AG09319 (cell line): ENCODE measurements at places on chromosomes 4 and X.

DNA sequence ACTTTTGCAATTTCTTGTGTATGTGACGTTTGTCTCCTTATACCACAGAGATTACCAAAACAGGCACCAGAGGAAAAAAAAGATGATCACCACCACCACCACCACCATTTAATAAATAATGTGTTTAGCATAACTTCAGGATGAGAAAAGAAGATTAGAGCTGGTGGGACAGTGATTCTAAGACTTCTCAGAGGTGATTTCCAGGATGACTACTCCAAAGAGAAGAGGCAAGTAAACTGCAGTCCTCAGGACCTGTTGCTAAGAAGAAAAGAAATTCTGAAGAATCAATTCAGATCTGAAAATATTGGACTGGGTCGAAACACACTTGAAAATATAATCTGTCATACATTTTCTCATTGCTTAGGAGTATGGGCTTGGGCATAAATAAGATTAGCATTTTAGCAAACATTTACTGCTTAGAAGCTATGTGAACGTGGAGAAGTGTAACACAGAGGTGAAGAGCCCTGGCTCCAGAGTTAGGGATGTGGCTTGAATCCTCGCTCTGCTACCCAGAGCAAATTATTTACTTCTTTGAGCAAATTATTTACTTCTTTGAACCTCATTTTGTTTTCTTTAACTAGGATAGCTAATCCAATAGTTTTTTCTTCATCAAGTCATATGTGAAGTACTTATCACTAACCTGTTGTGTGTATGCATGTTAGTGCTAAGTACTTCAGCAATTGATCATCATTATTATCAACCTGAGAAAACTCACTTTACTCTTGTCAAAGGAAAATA is 10.5 kb upstream of the YTHDC1 start:
- no peak for DNase-seq

DNA sequence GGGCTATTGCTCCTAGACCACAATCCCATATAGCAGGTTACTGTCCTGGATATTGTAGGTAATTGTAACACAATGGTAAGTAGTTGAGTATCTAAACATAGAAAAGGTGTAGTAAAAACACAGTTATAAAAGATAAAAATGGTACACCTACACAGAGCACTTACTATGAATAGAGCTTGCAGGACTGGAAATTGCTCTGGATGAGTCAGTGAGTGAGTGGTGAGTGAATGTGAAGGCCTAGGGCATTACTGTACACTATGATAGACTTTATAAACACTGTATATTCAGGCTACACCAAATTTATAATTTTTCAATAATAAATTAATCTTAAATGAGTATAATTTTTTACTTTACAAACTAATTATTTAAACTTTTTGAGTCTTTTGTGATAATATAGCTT is 425.7 kb downstream of the PABPC4L start:
- no peak for DNase-seq

DNA sequence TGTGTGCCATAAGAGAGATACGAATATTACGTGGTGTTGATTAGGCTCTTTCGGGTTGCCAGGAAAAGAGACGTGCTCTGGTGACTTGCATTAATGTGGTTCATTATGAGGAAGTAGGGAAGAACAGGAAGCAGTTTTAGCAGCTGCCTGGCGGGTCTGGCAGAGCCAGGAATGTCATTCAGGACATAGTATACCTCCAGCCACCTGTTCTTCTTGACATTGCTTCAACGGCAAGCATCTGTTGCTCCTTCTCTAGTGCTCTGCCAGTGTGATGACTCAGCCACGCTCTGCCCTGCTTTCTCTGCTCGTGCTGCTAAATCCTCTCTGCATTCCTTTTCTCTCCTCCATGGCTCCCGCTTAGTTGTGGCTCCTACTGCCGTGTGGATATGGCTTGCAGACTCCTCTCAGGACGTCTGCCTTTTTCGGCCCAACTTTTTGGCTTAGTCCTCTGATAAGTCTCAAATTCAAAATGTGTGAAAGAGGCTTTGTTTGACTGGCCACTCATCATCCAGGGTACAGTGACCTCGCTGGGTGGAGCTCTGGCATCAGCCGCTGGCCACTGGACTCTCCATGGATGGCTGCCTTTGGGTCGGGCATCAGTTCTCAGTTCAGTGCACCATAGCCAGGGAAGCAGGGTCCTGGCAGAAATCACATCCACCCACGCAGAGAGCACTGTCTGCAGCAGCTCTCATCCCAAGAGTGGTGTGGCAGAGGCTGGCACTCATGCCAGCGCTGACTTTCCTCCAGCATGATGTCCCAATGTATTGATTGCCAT is 89.3 kb upstream of the KLF3 start:
- DNase-seq = no peak

GRCh38 chrX:73206366-73206765 is 8.3 kb downstream of the NAP1L2 start:
- DNase-seq = no peak

GRCh38 chr4:9847968-9848748 is 66.7 kb downstream of the DRD5 start:
- no peak for DNase-seq

DNA sequence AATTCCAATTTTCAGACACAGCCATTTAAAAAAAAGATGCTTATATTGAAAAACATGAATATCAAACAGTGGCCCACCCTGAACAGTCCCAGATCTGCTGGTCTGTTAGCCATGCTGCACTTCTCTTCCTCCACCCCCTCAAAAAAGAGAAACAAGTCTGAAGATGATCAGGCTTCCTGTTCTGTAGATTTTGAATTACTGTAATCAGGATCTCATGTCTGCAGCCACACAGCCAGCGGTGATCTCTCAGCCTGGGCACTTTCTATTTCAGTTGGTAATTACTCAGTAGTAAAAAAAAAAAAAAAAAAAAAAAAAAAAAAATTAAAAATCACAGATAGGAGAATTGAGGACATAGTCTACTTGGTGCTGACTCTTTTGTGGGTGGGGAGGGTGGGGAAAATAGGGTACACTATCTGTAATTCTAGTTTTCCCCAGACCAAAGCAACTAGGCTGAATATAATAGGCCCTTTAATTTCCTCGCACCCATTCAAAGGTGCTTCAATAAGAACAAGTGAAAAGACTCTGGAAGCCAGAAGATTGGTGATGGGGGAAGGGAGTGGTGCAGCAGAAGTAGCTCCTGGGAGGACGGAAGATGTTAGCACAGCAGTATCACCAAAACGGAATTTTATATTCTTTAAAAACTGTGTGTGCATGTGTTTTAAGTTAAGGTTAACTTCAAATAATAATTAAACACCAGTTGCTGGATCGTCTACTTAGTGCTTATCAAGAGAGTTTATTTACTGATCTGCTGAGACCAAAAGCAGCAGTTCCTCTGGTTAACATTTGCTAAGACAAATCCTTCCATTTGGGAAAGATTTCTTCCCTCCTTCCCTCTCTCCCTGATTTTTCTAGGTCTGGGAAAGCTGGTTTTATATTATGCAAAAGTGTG is 47.0 kb downstream of the SPRY1 start:
- DNase-seq = no peak

DNA sequence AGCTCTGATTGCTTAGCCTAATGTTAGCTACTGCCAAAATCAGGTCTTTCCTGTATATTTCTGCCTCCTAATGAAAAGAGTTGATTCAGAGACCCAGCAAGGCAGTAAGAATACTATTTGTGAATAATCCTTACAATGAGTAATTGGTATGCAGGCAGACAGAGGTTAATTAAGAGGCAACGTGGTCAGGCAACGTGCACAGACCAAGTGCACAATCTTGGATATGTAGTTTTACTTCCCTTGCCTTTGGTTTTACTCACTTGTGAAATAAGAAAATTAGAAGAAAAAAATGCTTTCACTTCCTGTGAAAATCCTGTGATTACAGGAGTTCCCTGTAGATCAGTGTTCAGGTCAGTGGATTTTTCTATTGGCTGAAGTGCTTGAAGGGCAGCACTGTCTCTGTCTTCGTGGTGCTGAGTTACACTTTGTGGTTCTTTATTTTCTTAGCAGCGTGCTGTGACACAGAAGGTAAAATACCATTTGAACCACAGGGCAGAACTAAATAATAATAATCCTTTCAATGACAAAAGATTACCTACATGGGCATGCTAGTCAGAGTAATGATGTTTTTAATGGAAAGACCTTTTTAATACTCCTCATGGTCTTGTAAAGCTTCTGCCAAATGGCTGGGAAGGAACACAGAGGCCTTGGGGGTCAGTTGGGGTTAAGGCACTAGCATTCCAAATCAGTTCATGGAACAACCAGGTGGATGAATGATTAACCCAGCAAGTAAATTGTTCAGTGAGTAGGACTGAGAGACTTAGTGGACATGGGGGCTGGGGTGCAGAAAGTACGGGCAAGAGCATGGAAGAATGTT is 430.9 kb downstream of the MAPK10 start:
- DNase-seq = no peak

- DNase-seq = no peak
Measured at GRCh38 chr4:64814616-64815015, 405.4 kb upstream of the TECRL start.

GRCh38 chr4:153036931-153037482 is 100.9 kb downstream of the FHDC1 start:
- DNase-seq = no peak

- no peak for DNase-seq
Measured at GRCh38 chrX:103362474-103362873, 6.2 kb downstream of the TCEAL9 start.

DNA sequence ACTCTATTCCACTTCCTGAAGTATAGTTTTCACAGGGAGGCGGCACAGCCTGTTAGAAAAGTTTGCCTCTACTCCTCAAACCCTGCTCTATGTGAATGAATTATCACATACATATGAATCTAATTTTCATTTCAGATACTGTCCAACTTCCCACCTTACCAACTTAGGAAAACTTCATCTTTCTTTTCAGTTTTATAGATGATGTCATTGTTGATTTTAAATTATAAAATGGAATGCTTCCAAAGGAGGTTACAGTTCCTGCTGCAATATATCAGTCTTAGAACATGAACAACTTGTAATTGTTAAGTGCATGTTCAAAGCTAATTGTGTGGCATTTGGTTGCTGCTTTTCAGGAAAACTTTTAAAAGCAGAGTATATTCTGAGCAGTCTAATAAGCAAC is 92.4 kb downstream of the NEUROG2 start:
- no peak for DNase-seq

DNA sequence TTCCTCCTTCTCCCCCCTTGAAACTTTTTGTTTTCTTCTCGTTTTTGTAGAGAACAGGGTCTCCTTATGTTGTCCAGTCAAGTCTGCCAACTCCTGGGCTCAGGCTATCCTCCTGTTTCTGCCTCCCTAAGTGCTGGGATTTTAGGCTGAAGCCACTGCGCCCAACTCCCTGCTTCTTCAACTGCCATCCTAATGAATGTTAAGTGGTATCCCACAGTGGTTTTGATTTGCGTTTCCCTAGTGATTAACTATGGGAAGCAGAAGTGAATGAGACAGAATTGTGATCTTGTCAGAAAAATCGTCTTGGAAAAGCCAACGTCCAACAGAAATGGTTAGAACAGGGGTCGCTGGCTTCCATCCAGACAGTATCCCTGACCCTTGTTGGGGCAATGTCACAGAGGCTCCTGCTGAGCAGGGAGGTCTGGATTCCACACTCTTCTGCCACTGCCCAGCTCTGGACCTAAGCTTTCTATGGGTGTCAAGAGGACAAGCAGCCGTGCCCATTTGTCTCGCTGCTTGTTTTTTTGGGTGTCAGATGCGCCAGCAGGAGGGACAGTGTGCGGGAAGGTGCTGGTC is 869 bp upstream of the ADD1 start:
- no peak for DNase-seq

DNA sequence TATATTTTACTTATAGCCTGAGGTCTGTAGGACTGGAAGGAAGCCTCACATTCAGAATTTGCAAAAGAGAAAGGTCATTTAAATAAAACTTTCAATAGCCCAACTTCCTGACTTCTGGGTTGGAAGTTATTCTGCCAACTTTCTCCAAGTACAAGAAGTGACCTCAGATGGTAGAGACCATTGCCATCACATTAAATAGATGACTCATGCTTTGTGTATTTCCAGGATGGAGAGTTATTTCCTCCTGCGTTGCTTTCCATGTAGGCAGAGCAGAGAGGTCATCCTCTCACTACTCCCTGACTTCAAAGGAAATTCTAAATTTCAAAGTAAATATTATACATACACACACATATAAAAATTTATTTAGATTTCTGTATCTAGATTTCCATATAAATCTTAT is 73.0 kb upstream of the NR3C2 start:
- DNase-seq = no peak

DNA sequence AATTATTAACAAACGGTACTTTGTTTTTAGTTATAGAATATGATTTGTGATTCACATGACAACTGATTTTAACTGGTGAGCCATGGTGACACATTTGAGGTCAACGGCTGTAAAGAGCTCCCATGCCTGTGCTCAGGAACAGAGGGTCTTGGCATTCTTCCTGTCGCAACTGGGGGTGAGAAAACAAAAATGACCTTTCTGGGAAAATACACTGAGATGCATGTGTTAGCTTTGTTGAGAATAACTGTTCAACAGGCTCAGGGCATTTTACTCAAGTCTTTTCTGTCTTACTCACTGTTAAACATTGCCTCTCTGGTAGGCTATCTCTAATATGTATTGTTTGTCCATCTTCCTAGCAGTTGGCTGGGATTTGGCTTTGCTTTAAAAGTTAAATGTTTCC is 57.1 kb upstream of the HPGD start:
- no peak for DNase-seq

DNA sequence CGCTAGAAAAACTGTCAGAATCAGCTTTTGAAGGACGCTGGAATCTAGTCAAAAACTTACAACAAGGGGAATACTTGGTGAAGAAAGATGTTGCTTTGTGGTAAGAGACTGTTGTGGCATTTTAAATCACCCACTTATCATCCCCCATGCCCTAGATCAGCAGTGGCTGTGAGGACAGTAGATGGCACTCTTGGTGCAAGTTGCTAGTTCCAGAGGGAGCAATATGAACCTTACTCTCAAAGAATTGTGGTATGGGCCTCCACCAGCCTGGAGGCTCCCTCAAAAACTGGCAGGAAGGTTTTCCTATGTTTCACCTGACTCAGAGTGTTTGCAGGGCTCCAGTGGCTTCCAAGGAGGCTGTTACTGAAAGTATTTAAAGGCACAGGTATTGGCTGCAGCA is 37.7 kb upstream of the SLC16A2 start:
- peak; percentile 18 for DNase-seq

DNA sequence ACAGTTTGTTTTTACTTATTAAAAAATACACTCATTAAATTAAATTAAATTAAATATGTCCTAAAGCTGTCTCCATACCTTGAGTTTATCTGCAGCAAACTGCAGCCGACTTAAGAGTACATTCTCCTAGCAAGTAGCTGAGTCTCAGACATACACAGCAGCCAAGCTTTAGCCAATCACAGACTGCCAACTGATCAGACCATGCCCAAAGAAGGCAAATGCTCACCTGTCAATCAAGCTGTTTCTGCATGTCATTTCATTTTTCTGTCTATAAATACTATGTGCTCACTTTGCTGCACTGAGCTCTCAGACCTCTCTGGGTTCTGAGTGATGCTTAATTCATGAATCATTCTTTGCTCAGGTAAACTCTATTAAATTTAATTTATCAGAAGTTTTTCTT is 280.9 kb upstream of the EPHA5 start:
- DNase-seq = no peak
